Activated CD8-positive, alpha-beta memory T cell treated with anti-CD3 and anti-CD28 coated beads for 4 hours (primary cell): ENCODE measurements at places on chromosomes 2 and 18.

DNA sequence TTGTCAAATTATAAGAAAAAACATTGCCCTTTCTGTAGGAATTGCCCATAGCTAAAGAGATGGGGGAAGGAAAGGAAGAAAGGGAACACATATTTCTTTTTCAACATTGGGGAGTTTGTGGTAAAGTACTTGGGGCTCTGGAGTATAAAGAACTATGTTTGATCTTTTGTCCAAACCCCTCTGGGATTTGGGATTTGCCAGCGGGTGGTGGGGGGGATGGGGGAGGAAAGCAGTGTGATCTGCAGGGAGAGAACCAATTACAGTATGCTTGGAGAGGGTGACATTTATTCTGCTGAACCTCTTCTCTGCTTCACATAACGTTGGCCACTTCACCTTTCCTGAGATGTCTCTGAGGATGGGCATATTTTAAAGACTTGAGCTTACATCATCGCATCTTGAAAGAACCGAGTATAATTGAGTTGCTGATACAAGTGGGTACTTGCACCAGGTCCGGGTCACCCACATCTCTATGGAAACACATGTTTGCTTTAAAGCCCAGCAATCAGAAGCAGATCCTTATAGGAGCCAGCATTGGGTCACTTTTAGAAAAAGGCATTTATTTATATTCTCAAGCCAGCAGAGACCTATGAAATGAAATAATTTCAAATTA lies 73.1 kb downstream of the SPATS2L start:
- no peak for DNase-seq

DNA sequence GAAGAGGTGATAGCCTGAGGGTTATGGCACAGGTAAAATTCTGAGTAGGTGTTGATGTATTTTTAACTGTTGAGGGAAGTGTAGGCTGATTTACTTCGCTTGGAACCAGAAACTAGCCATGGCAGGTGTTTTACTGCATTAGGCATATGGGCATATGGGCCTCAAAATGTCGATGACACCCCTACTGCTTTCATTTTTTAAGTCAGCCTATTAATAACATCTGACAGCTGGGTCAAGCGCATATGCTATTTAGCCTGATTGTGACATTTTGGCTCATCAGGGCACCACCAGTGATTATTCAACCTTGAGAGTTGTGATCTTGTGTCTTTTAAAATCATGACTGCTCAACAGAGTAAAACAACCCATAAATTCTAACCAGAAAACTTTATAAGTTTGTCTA lies 1396.9 kb upstream of the NXPH2 start:
- DNase-seq = no peak

GRCh38 chr2:88860421-88861075 lies 169.1 kb downstream of the RPIA start:
- no peak for DNase-seq

- no peak for DNase-seq
Observed at GRCh38 chr18:46771141-46771540, 14.3 kb upstream of the ST8SIA5 start.

DNA sequence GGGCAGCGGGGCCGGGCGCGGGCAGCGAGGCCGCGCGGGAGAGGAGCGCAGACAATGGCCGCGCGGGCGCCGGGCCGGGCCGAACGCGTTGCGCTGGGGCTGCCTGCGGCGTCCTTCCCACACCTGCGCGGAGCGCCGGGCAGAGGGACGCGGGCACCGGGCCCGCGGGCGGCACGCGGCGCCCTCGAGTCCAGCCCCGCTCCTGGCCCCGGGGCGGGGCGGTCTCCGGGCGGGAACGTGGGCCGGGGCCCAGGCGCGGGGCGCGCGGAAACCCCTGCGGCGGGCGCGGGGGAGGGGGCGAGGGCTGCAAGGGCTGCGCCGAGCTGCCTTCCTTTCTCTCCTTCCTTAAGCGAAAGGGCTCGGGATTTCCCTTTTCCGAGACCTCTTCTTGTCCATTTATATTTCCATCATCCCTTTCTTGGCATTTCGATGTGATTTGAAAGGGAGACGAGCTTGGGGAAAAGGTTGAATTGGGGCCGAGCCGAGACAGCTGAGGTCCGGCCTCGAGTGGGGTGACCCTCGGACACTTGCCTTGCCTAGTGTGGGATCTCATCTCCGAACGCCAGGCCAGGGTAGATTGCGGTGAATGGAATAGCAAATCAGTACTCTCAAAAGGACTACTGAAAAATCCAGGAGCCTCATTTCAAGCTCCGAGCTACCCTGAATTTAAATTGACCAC lies 676 bp downstream of the KLHL23 start:
- no peak for DNase-seq

DNA sequence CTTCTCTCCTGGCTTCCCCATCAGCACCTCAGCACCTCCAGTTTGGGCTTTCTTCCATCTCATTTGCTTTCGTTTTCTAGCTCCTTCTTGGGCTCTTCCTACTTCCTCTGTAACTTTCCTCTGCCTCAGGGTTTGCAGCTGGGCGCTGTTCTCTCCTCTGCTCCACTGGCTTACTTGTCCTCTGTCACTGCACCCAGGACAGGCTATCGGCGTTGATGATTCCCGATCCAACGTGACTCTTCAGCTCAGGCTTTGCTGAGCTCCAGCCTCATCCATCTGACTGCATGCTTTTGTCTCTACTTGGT lies 362.4 kb downstream of the CYRIA start:
- DNase-seq = no peak

- DNase-seq = no peak
Observed at GRCh38 chr2:211328126-211328525, 771.7 kb downstream of the CPS1 start.

DNA sequence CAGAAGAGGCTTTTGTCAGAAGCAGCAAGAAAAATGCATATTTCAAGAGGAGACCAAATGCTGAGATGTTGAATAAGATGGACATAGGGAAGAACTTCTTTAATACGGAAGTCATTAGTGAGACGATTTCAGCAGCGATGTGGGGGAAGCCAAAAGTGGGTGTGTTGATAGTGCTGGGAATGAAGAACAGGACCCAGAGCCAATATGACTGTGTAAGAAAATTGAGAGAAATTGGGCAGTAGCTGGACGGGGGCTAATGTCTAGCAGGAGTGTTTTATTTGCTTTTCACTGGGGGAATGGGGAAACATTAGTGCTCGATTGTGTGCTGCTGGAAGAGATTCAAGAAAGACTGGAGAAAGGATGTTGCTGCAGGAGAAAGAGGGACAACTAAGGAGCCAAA lies 788.7 kb upstream of the KLHL29 start:
- DNase-seq = no peak

GRCh38 chr2:183072177-183072576 lies 6.4 kb upstream of the DUSP19 start:
- DNase-seq = no peak

GRCh38 chr2:3169106-3169870 lies 208.3 kb downstream of the EIPR1 start:
- no peak for DNase-seq

DNA sequence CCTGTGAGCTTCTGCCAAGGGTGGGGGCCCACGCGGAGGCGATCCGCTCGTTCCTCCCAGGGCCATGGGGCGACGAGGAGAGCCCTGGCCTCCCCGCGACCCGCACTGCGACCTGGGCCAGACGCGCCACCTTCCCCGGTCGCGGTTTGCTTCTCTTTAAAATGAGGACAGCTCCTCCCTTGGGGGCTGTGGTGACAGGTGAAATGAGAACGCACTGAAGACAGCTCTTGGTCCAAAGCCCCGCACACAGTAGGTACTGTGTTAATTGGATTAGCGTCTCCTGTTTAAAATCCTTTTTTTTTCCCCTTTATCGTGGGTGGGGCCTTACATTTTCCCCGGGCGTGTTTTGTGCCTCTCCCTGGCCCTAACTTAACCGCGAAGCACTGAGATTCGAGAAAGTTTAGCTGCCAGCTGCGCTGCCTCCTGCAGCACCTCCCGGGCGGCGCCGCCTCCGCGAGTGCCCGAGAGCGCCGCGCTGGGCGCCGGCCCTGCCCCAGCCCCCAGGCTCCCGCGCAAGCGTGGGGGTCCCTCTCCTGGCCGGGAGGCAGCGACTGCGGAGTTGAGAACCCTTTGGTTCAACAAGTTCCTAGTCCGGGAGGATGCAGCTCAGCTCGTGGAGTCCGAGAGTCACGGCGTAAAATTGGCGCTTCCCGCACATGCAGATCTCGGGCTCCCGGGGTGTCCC lies 1.1 kb downstream of the HPCAL1 start:
- no peak for DNase-seq

GRCh38 chr2:21650569-21650968 lies 526.8 kb downstream of the TDRD15 start:
- DNase-seq = no peak

DNA sequence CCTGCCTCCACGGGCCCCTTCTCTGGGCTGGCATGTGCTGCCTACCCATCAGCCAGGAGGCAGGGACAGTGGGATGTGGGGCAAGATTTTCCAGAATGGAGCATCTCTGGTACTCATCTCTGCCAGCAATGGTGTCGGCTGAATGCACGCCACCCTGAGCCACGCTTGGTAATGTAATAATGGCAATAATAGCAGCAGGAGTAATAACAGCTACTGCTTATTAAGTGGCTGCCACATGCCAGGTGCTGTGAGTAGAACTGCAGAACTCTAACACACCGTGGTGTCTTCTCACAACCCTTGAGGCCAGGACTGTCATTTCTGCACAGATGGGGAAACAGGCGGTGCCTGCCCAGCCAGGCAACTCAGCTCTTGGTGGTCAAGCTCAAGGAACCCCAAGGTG lies 113.6 kb downstream of the CELF4 start:
- DNase-seq = no peak

GRCh38 chr18:78073275-78073674 lies 823.6 kb downstream of the GALR1 start:
- DNase-seq = no peak

- DNase-seq = no peak
Observed at GRCh38 chr2:128808462-128809258, 490.0 kb upstream of the HS6ST1 start.

DNA sequence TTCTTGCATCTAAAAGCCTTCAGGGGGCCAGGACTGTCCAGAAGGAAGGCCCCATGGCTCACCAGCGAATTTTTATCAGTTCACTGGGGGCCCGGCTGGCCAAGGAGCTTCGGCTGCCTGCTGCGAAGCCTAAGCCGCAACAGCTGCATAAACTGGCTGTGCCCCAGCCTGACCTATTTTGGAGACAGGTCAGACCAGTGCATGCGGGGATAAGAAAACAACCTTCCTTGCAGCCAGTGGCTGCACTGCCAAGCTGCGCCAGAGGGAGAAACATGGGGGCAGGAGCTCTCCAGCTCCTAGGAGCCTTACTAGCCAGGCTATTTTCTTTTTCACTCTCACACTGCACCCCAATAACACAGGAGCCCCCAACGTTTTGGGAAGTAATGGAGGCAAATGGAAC lies 15.2 kb downstream of the PAX3 start:
- no peak for DNase-seq

GRCh38 chr2:68103030-68103708 lies 40.4 kb upstream of the C1D start:
- DNase-seq = no peak

DNA sequence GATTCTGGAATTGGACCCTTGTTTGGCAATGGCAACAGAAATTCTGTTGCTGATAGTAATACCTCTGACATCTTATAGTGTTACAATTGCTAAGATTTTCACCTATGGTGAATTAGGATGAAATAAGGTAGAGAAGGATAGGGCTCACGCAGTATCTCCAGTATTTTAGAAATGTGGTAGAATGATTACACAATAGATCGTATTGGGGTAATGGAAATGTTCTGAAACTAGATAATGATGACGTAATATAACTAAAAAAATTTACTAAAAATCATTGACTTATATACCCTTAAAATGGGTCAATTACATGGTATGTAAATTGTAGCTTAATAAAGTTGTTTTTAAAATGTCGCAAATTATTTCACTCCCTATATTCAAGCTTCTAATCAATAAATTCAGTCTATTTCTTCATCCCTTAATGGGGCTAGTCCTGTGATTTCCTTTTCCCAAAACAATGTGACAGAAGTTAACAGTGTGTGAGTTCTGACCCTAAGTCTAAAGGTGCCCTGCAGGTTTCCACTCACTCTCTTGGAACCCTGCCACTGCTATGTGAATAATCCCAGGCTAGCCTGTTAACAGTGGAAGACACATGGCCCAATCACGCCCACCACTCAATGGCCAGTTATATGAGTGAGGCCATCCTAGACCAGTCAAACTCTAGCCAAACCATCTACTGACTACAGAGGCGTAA lies 31.2 kb downstream of the USP37 start:
- DNase-seq = no peak

DNA sequence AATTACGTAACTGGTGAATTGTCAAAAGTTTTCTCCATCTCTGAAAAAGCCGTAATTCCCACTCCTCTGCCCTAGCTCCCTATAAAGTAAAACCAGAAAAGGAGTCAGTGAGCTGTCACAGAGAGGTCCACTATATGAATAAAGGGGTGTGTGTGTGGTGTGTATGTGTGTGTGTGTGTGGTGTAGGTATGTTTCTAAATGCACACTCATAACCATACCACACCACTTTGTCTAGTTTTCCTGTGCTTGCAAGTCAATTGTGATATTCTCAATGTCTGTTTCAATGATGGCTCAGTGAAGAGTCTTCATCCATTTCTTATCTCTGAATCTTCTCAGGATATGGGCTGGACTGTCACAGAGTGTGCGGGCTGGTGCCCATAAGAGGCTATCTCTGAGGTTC lies 54.8 kb upstream of the CCDC68 start:
- DNase-seq = no peak

- DNase-seq = no peak
Observed at GRCh38 chr18:54280220-54280569, 10.9 kb downstream of the POLI start.

- DNase-seq = no peak
Observed at GRCh38 chr2:159124441-159124911, 156.0 kb downstream of the TANC1 start.

DNA sequence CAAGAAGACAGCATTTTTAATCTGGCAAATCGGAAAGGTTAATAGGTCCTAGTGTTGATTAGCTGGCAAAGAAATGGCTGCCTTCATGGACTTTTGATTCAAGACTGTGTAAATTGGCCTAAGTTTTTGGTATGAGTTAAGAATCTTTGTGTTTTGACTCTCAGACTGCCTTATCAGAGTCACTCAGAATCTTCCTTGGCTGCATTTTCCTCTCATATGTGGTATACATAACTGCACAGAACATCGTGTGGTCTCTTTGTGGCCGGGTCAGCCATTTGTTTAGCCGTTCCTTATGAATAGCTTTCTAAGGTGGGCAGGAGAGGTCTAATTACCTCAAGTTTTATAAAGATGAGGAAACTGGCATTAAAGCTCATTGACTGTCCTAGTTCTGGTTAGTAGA lies 30.1 kb downstream of the CAB39 start:
- DNase-seq = no peak

GRCh38 chr18:53950545-53950944 lies 273.9 kb downstream of the MBD2 start:
- no peak for DNase-seq

- no peak for DNase-seq
Observed at GRCh38 chr2:100862081-100862480, 42.1 kb downstream of the NPAS2 start.

- DNase-seq = no peak
Observed at GRCh38 chr2:134347756-134348155, 93.9 kb downstream of the MGAT5 start.

- DNase-seq = no peak
Observed at GRCh38 chr2:121334581-121335293, 49.7 kb upstream of the TFCP2L1 start.

GRCh38 chr18:49161627-49162026 lies 210.9 kb upstream of the SMAD7 start:
- no peak for DNase-seq

GRCh38 chr2:60677356-60677755 lies 78.7 kb upstream of the PAPOLG start:
- DNase-seq = no peak

GRCh38 chr2:18976168-18976961 lies 382.1 kb downstream of the OSR1 start:
- DNase-seq = no peak

GRCh38 chr2:195768431-195768830 lies 111.4 kb downstream of the SLC39A10 start:
- DNase-seq = no peak
